ENCODE measurements at places on chromosomes 3 and 15. TPM values are rescaled to one million over a fixed set of nuclear protein-coding genes. Genes with fewer than 3 reads are reported as not detected.
A peak's percentile ranks its signal among the peaks of the same experiment; 100 is the strongest.

Gene TMEM212
- total RNA-seq, result not detected

Gene CPOX
- 17.9 TPM for total RNA-seq

Gene COL6A5
- total RNA-seq, result not detected

Gene CCDC33
- total RNA-seq, result 0.22 TPM

Gene GNAT1
- total RNA-seq, result not detected

Gene FAM174B
- 28.5 TPM for total RNA-seq

Gene DOCK3
- total RNA-seq, result 6.1 TPM

Gene CNTN6
- not detected for total RNA-seq

DNA sequence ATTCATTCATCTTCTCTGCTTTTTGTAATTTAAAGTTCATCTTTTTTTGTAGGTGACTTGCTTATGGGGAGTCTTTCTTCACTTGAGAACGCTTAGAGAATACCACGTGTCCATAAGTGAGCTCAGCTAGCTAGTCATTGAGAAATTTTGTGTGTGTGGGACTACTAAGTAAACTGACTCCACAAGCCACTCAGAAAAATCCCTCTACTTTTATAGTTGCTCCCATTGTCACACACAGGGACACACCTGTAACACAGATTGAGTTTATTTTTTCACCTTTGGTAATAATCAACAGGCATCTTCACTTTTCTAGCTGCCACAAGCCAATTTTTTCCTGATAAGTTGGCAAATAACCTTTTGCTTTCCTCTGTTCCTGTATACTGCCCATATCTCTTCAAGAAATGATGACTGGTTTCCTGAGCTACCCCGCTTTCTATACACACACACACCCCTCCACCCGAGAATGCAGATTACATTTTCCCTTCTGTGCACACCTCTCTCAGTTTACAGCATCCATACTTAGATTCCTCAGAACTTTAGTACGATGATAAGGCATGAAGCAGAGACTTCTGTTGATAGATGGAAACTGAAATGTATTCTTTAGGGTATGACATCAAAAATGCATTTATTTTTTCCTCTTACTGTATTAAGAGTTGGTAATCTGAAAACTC, 4.6 kb downstream of the TSC22D2 start:
- DNase-seq, result no peak

GRCh38 chr3:23055733-23056376, 147.3 kb upstream of the UBE2E2 start:
- no peak for DNase-seq

GRCh38 chr3:134904776-134905646, 110.0 kb downstream of the EPHB1 start:
- no peak for DNase-seq

DNA sequence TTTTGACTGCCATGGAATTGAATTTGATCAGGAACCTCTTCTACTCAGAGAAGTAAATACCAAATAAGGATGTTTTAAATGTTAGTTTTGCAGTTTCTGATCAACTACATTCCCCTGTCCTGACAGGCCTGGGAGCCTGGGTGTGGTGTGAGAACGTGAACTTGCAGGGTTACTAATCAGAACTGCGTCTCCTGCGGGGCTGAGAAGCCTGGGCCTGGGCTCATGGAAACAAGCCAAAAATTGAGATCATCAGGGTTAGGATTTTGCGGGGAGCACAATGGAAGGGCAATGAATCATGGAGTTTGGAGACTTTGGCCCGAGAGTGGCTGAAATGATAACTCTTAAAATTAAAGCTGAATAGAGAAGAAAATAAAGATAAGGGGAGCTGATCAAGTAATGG, 47.8 kb upstream of the C3orf70 start:
- DNase-seq, result no peak

DNA sequence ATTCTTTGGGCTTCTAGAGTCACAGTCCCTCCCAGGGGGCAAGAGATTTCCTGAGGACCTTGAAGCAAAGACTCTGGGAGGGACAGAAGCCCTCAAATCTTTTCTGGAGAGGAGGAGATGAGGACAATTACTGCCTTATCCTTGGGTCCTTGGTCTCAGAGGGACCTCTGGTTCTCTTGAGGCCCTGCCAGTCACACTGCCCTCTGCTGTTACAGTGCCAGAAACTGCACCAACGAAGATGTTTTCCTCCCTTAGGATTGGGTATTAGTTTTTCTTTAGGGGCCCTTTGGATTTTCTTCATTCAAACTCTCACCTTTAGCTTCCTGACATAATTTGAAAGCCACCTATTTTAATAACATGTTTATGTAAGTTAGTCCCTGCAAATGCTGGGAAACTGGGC, 58.2 kb upstream of the SCN5A start:
- DNase-seq, result peak; percentile 4

DNA sequence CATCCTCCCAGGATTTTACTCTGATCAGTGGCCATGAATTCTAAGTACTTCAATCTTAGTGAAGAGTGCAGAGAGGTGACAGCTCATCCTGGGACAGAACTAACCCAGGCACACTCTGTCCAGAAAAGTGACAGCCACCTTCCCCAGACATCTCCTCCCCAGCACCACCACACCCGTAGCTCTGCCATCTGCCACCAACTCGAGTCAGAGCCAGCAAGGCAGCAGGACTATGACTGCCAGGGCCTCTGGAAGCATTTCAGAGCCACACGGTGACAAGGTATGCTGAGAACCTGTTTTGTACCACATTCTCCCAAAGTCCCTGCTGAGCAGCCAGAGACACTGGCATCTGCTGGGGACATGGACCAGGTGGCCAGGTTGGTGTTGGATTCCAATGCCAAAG, 71.0 kb downstream of the NTRK3 start:
- no peak for DNase-seq

DNA sequence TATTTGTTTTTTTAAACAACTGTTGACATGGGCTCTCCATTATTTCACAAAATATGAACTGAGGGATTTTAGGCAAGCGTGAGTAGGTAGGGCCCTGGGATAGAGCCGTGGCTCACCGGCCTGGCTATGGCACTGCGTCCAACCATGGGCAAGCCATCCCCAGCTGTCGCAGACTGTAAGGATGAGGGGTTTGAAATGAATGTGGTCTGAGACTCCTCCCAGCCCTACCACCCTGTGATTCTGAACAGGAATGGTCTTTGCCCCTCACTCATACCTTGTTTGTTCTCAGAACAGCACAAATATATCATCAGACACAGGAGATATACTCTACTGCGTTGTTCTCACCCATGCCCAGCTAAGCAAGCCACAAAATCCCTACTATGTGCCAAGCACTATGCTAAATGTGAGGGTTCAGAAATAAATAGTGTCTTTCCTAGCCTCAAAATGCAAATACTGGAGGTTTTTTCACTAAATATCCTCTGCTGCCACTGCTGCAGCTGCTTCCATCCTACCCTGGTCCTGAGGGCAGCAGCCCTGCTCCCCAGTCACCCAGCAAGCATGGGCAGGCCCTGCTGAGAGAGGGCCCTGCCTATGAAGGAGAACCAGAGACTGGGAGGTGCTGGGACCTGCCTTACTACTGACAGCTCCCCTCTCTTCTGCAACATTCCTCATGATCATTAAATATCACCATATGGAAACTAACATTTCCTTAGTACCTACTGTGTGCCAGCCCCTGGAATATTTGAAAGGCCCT, 102.8 kb downstream of the XXYLT1 start:
- no peak for DNase-seq

DNA sequence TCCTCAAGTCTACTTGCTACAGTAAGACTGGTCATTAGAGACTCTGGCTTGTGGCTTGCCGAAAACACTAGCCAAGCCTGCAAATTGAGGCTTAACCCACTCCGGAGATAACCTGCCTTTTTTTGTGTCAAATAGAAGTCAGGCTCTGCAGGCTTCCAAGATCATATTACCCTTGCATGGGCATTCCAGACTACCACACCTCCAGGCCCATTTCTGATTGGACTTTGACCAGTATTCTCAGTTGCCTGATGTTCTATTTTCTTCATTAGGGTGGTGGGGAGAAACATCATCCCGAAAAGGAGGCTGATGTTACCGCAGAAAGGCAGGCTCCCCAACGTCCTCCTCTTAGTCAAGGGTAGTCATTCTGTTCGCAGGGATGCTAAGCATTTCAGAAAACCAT, 68.1 kb upstream of the FOXP1 start:
- no peak for DNase-seq

DNA sequence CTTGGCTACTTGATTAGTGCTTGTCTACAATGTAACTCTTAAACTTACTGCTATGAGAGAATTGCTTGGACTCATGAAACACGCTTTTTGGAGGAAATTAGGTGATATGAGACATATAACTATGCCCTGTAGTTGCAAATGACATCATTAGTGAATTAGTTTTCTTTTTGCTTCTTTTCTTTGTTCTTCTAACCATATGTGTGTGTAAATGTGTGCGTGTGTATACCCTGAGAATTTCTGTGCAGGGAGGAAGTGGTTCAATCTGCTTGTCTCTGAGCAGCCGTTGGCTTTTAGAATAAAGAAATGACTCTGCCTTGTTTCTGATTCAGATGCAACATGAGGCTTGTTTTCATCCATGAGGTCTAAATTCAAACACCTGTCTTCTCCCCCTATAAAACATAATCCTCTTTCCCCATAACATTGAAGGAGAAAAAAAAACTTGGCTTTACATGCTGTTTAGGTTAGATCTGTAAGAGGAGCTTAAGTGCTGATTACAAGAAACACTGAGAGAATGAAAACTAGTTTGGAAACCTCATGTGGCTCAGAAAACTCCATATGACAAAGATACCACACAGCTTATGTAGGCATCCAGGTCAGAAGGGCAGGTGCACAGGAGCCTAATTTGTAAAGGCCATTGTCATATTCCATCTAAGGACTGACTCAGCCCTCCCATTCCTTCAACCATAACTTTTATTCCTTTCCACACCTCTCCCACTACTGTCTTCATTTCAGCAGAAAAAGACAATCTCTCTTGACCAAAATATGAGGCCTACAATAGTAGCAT, 30.5 kb upstream of the BLM start:
- DNase-seq, result no peak

- DNase-seq, result no peak
Observed at GRCh38 chr3:38723569-38724391, 74.3 kb upstream of the SCN5A start.

GRCh38 chr15:29272219-29272618, 2.6 kb upstream of the NSMCE3 start:
- no peak for DNase-seq

GRCh38 chr3:171248426-171249111, 211.6 kb downstream of the TNIK start:
- no peak for DNase-seq

GRCh38 chr15:79130535-79131130, 40.1 kb upstream of the RASGRF1 start:
- no peak for DNase-seq

- DNase-seq, result no peak
Observed at GRCh38 chr3:183319371-183319770, 66.3 kb downstream of the B3GNT5 start.

DNA sequence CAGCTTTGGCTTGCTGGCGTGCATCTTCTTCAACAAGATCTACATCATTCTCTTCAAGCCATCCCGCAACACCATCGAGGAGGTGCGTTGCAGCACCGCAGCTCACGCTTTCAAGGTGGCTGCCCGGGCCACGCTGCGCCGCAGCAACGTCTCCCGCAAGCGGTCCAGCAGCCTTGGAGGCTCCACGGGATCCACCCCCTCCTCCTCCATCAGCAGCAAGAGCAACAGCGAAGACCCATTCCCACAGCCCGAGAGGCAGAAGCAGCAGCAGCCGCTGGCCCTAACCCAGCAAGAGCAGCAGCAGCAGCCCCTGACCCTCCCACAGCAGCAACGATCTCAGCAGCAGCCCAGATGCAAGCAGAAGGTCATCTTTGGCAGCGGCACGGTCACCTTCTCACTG, 40.6 kb upstream of the CSTA start:
- no peak for DNase-seq

DNA sequence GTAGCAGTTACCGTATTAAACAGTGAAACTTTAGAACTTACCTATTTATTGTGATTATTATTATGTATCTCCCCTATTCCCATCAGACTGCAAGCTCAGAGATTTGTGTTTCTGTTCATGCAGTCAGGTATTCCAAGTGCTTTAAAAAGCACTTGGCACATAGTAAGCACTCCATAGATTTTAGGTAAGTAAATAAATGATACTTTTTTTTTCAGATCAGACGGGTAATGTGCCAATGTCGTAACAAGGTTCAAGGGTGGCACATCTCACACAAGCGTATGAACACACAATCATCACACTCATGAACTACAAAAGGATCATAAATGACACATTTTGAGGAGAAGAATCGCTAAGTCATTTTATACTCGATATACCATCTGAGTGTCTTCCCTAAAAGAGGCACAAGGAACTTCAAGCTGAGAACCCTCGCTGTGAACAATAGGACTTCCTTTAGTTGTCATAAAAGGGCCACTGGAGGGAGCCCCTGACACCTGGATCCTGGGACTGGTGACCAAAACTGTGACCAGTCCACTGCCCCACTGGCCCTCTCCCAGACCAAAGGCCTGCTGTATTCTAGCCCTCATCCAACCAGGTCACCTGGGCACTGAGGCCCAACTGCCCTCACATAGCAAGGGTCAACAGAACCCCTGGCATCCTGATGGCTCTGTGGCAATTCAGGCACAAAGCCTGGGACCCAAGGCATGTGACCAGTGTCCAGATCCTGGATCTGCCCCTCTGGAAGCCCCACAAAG, 32.1 kb downstream of the KIF9 start:
- peak; percentile 29 for DNase-seq

DNA sequence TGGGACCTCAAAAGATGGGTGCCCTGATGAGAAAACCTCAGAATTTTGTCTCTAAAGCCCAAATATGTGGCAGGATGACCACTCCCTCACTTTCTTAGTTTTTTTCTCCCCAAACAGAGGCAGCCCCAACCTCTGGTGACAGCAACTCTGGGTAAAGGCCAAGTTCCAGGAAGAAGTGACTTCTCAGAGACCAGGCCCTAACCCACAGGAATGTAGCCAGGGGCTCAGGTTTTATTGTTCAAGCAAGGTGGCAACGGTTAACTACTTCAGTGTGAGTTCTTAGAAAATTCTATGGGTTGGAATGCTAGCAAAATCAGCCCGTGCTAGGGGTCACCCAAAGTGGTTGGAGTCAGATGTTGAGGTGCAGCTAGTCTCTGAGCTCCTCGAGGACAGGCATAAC, 5.1 kb upstream of the DNAJA4 start:
- no peak for DNase-seq

DNA sequence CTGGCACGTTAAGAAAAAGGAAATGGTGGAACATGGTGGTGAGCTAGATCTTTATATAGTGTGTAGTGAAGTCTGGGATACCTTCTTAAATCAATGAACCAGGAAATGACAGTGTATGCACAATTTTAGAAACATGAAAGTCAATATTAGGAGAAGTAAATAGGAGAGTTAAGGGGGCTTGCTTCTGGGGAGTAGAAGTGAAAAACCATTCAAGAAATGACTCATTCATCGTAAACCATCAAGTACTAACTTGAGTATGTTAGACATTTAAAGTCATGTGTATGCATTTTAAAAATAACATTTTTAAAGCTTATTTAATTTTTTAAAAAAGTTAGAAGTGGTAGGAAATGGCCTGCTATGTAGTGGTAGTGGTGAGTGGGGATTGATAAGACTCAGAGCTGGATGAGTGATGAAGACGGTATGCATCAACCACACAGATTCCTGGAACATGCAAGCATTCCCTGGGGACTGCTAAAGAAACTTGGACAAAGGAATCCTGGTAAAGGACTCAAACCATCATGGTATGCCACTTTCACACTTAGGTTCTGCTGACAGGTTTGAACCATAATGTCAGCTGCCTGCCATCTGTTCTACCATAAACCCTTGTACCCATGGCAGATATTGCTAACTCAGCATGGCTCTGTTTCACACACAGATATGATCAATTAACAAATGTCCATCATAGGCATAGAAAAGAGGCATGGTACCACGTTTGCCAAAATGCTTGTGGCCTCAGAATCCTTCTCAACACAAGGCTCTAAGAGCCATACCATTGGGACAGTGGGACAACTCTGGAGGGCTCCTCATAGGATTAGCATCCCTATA, 28.9 kb upstream of the MITF start:
- DNase-seq, result no peak
